ENCODE measurements at places on chromosomes 7 and 10.

GRCh38 chr7:83782628-83783027, 133.7 kb upstream of the SEMA3E start:
- no peak for DNase-seq

DNA sequence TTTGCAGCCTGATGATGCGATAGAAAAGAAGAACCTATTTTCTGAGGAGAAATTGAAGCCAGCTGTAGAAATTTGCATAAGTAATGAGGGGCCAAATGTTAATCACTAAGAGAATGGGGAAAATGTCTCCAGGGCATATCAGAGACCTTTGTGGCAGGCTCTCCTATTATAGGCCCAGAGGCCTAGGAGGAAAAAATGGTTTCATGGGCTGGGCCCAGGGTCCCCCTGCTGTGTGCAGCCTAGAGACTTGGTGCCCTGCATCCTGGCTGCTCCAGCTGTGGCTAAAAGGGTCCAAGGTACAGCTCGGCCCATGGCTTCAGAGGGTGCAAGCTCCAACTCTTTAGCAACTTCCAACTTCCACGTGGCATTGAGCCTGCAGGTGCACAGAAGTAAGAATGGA, 123.4 kb downstream of the STK31 start:
- no peak for DNase-seq

GRCh38 chr10:101214446-101215396, 14.5 kb downstream of the LBX1 start:
- DNase-seq = peak; percentile 69

DNA sequence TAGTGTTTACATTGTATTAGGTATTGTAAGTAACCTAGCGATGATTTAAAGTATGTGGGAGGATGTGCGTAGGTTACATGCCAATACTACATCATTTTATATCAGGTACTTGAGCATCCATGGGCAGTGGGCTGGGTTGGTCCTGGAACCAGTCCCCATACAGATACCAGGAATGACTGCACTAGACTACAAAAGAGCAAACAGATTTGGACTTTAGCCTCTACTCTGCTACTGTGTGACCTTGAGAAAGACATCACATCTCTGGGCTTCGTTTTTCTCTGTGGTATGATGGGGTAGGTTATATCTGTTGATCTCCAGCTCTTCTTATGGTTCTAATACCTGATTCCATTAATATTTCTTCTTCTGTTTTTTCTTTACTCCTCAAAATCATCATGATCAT, 412.5 kb upstream of the LRGUK start:
- DNase-seq = no peak

GRCh38 chr10:4057725-4058513, 272.9 kb upstream of the KLF6 start:
- DNase-seq = no peak

- no peak for DNase-seq
These were observed 131.1 kb downstream of the KCND2 start for GRCh38 chr7:120404042-120404441.

DNA sequence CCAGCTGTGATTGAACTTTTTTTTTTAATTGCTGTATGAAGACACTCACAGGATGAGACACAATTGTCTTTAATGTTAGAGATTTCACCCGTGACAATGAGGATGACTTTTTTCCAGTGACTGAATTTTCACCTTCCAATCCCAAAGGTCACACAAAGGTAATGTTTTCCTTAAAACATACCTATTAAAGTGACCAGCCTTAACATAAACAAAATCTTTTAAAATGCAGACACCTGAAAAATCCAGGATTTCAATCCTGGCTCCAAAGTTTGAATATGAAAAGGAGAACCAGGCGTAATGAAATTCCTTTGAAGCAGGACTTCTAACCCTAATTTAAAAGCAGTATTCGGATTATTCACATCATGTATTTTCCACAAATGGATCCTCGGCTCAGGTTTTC, 647.7 kb downstream of the GATA3 start:
- no peak for DNase-seq

GRCh38 chr7:29405891-29406290, 157.7 kb upstream of the PRR15 start:
- no peak for DNase-seq

DNA sequence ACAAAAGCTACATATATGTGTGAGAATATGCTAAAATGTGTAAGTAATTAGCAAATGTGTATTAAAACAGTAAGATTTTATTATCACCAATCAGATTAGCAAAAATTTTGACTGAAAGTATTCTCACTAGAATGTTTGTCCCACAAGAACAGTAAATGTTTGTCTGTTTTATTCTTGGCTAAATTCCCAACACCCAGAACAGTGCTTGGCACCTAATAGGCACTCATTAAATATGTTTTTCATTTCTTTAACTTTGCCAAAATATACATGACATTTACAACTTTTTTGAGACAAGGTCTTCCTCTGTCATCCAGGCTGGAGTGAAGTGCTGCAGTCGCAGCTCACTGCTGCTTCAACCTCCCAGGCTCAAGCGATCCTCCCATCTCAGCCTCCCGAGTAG, 143.6 kb downstream of the EBF3 start:
- DNase-seq = no peak

DNA sequence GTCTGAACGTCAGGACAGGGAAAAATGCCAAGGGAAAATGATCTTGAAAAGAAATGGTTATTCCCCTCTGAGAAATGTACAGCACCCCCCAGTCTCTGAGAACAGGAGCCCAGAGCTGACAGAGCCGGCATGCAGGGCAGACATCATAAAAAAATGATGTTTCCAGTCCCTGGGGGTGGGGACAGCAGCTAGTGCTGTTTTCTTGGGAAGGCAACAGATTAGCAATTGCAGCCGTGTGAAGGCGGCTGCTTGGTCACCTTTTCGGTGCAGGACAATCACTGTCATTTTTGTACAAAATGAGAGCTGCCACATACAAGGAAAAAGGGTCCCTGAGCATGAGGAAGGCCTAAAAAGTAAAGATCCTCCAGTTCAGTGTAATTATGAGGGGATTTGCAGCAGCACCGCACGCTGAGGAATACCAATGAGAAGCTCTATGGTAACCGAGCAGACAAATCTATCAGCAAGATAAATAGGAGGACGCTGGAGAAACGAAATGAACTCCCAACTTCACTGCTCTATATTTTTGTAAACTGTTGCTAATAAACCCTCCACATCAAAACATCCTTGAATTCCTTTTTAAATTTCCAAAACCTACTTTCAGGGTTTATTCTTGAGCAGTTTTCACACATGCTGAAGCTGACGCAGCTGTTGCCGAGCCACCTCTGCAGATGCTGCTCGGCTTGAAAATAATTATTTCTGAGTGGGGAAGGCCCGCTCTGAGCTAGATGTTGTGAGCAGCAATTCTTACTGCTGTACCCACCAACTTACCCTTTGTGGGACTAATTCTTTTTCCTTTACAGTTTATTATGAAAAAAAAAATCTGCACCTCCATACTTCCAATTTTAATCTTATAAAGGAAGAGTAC, 98.2 kb upstream of the NEBL start:
- DNase-seq = no peak

DNA sequence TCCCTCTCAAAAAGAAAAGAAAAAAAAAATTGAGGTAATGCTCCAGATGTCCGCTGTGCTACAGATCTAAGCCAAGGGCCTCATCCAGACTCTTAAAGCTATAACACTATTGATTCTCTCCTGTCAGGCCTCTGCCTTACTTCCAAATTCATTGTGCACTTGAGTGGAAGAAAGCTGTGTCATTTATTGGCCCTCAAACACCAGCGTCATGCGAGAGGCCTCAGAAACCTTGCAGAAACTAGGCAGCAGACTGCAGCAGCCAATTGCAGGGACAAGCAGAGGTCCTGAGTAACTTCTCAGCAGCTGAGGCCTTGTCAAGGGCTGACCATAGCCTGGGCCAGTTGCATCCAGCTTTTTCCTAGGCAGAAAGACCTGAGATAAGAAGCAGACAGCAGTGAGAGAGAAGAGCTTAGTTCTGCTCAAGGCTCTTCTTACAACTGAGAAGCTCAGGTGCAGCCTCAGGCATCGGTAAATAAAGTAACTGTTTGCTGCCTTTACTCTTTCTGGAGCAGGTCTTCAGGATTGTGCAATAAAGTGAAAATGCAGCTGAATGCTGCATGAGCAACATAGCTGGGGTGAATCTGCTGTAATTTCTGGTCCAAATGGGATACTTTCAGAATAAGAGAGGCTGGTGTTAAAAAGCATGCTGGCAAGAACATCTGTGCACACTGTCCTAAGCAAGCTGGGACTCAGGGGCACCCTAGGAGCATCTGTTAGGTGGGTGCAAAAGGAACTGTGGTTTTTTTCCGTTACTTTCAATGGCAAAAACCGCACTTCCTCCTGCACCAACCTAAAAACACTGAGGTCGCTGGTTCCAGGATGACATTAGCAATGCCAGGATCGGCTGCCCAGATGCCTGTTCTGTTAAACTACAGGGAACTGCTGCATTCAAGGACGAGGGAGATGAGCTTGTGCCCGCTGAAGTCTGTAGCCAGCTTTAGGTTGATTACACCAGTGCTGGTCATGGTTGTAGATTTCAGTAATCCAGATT, 181.8 kb upstream of the PFKP start:
- DNase-seq = no peak

DNA sequence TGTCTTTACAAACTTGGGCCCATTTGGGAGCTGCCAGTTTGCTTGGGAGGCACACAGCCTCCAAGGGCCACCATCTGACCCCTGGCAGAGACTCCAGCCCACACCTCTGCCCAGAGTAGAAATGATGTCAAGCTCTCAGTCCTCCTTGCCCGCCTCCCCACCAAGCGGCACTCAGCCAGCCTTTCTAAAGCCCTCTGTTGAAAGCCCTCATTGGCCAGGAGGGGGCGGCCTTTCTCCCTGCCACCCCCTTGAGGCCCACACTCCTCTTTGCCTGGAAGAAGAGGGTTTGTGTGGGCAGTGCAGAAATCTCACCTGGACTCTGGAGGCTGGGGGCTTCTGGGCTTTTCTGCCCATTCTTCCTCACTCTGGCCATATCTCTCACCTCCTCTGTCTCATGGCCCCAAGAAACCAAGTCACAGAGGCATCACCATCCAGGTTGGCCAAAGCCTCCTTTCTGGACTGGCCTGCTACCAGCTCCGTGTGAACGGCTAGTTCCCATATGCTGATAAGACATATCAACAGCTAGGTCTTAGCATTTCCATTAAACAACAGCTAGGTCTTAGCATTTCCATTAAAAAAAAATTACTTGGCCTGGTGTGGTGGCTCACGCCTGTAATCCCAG, 36.1 kb downstream of the UBTD1 start:
- no peak for DNase-seq

DNA sequence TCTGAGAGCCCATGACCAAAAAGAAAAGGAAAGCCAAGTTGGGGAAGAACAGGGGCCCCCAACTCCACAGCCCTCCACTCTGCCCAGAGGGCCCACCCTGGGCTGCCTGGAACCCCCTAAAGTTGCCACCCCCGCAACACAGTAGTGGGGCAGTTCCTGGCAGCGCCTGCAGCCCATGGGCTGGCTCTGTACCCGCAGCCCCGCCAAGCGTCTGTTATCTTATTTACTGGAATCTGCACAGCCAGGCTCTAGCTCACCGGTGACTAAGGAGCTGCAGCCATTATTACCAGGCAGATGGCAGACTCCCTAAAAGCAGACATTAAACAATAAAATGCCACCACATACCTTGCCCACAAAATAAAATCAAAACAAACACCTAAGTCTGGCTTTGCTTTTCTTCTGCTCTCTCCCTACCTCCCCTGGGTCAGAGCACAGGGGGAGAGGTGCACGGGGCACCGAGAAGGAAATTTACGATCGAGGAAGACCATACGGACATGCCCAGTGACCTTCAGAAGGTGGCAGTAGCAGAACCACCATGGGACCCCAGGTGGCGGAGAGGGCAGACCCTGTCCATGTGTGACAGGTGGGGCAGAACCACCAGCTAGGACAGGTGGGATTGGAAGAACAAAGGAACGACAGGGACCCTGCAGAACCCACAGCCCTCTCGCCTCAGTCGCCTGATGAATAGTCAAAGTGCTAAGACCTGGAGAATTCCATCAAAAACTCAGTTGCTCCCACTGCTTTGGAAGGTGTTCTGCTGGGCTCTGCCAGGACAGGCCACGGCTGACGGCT, 66.3 kb downstream of the PRKAG2 start:
- no peak for DNase-seq

DNA sequence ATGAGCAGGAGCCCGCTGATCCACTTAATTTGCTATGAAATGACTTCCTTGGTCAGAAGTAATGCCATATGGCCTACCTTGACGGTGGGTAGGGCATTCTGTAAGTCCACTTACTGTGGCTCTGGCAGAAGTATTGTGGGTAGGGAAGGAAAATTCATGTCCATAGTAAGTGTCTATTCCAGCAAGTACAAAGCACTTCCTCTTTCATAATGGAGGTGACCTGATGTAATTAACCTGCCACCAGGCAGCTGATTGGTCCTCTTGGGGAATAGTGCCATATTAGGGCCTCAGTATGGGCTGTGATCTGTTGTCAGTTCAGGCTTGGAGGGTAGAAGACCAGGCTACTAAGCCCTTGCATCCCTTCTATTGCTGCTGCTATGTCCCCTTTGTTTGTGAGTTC, 103.9 kb downstream of the SLC37A3 start:
- DNase-seq = no peak

DNA sequence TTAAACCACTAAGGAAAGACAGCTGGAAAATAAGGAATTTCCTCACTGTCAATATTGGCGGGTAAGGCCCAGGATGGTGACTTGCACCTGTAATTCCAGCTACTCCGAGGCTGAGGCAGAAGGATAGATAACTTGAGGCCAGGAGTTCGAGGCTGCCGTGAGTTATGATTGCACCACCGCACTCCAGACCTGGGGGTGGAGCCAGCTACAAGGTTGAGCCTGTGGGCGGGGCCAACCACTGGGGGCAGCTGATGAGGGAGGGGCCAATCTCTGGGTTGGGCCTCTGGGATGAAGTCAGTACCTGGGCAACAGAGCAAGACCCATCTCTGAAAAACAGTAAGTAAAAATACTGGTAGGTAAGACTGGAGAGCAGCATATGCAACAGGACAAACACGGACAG, 80.1 kb upstream of the ADO start:
- DNase-seq = no peak

DNA sequence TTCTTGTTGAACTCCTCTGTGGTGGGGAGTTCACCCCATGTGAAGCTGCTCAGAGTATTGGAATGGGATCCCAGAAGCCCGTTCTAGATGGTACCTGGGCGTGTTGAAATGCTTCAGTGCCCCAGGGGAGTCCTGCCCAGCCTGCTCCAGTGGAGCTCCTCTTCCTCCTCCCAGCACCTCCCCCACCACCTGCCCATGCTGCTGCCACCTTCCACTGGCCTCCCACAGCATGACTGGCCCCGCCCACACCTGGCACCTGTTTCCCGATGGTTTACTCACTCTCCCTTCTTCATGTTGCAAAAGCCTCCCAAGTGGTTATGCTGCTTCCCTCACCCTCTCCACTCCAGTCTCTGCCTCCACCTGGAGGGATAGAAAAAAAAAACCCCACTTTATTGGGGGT, 32.2 kb upstream of the PCBD1 start:
- no peak for DNase-seq

GRCh38 chr10:43374194-43374593, 2.8 kb downstream of the FXYD4 start:
- no peak for DNase-seq

GRCh38 chr10:24136070-24136469, 72.9 kb upstream of the KIAA1217 start:
- DNase-seq = no peak

- DNase-seq = no peak
These were observed 73.5 kb upstream of the CDK6 start for GRCh38 chr7:92909686-92910475.
